ENCODE measurements at places on chromosomes 16 and 17.

DNA sequence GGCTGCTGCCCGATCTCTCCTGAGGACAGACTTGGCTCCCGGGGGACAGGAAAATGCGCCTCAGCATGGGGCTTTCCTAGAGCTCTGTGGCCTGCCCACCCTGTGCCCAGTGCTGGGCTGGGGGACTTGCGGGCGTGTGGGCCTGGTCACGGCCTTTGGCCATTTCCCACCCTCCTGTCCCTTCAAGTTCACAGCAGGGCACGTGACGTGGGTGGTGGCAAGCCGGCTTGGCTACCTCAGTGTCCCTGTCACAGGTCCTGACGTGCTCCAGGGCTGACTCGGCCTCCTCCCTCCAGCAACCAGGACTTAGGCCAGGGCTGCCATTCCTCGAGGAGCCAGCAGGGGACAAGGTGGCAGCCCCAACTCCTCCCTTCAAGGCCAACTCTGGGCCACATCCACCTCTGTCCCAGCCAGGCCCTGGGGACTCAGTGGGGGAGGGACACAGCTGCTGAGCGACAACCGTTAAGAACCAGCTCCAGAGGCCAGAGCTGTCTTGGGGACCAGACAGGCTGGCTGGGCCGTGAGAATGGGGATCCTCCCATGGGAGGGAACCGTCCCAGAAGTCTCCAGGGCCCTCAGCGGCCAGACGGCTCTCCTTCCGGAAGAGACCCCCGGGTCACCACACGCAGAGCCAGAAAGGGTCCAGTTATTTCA lies 981 bp upstream of the UNC13D start:
- DNase-seq = peak; percentile 32

DNA sequence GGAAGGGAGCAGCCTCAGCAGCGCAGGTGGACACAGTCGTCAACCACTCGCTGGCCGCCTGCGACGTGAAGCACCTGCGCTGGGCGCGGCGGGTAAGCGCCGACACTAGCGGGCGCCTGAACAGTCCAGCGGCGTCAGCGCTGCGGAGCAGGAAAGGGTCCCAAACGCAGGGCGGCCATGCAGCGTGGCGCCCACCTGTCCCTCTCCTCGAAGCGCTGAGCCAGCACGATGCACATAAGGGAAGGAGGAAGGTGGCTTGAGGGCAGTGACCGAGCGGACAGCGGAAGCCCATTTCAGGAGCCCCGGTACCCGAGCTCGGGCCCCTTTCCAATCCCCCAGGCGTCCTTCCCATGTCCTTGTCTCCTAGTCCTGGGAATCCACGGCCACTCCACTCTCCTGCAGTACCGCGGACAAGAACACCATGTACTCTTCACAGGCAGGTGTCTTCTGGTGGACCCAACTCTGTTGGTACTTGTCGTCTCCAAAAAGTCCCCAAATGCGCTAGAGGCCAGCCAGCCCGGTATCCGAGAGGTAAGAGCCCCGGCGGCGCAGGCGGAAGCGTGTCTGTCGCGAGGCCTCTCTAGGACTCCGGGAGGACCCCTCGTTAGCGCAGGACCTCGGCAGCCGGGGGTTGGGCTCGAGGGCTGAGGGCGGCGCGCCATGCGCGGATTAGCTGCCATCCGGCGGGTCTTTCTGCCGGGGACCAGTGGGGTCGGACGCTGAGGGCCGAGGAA lies 14.4 kb downstream of the ZNF232 start:
- peak; percentile 9 for DNase-seq

GRCh38 chr17:57145347-57145746 lies 60.3 kb downstream of the AKAP1 start:
- no peak for DNase-seq

DNA sequence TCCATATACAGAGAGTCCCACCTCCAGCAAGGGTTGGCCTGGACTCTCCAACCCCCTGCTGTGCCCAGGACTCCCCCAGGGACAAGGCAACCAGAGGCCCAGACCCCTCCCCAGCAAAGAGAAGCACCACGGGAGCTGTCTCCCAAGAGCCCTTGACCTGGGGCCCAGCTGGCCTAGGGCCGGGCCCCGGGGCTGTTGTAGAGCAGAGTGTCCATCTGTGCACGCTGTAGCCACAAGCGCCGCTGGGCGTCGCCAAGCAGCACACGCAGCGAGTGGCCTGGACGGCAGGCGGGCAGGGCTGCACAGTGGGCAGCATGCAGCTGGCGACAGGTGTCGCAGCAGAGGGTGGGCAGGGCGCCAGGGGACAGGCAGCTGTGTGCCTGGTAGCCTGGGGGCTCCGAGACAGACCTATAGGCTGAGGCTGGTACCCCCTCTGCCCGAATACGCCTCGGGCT lies 4.3 kb downstream of the SPATA2L start:
- DNase-seq = no peak

DNA sequence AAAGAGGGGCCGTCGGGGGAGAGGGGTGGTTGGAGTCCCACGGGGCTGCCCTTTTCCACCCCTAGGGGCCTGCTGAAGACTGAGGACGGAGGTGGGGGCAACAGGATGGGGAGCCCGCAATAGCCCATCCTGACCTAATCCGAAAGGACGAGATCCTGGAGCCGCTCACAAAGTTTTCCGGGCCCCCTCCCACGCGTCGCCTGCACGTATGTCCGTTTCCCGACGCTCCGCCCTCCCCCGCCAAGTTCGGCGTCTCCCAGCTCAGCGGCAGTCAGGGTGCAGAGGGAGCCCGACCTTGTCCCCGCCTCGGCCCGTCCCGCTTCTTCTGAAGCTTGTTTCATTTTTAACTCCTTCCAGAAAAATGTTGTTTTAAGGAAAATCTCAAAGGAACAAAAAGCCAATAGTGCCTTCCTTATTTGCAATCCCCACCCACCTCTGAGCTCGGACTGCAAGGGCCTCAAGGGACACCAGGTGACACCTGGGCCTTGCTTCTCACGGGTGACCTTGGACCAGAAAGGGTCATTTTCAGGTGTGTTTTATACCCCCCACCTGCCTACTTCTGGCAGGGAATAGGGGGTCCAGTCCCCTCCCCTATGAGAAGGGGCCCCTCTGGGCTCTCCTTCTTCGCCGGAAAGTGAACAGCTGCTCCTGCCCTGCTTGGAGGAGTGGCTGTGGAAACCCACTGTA lies 3.4 kb upstream of the ZNF423 start:
- DNase-seq = no peak

GRCh38 chr16:69405757-69406156 lies 18.7 kb upstream of the CYB5B start:
- no peak for DNase-seq

DNA sequence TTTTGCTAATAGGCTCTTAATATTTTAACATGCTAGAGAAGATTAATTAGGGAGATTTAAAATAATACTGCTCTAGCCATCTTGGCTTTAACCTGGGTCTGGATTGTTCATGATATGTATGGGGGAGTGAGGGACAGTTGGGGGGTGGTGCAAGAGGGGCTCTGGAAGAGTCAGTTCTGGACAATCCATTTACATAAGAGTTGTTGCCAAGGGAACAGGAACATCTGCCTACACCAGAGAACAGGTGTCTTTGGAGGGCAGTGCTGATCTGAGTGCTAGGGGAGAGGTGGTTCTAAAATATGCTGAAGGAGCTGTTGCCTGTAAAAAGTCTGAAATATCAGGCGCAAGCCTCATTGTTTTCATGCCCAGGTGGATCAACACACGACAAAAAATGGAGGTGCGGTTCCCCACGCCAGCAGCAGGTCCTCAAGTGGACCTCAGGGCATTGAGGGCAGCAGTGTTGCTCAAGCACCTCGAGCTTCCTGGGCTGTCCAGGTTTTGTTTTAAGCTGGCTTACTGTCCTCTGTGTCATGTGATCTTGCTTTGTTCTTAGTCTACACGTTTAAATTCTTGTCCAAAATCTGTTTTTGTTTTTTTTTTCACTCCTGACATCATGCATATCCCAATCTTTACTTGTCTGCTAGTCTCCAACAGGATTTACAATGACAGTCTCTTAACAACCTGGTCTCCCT lies 25.4 kb upstream of the WSB1 start:
- no peak for DNase-seq

DNA sequence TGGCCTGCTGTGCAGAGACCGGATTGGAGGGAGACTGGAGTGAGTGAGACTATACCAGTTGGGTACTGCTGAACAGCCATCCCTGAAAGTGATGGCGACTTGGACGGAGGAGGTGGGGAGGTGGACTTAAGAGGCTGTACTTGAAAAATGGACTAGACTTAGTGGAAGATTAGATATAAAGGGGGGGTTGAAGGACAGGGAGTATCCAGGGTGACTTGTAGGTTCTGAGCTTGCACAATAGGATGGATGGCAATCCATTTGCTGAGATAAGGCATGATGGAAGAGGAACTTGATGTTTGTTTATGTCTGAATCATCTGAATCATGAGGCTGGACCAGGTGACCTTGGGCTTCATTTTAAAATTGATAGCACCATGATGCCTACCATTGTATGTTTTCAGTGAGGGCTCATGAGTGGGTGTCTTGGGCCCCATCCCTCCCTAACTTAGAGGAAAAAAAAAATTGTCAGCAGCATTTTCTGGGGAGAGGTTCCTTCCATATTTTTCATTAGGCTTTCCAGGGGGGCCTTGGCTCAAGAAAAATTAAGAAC lies 41.2 kb downstream of the PRKCA start:
- no peak for DNase-seq

DNA sequence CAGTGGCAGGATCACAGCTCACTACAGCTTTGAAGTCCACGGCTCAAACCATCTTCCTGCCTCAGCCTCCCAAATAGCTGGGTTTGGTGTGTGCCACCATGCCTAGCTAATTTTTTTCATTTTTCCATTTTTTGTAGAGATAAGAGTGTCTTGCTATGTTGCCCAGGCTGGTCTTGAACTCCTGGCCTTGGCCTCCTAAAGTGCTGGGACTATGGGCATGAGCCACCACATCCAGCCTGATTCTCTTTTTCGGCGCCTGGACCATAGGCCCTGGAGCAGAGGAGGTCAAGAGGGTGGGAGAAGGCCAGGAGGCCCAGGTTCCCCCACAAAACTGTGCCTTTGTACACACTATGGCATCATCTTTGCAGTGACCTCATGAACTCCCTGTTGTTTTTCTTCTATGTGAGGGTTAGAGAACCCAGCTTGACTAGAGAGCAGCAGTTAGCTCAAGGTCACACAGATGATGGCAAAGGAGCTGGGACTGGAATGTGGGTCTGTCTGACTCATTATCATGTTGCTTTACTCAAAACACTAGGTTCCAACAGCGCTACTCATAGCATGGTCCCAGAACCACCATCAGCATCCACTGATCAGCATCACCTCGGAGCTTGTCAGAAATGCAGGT lies 16.3 kb downstream of the SCN4A start:
- no peak for DNase-seq

DNA sequence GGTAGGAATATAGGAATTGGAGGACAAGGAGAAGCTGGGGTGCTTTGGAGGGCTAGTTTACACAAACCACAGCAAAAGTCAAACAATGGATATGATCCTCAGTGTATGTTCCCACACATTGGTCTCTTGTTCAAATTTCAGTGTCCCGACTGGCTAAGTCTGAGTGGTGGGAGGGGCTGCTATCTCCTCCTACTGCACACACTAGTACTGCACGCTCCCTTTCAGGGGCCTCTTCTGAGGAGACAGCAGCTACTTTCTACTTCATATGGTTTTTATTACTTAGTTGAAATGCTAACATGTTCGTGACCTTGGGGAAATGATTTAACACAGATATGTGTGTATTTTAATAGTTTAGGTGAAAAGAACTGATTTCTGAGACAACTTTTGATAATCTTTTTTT lies 18.8 kb upstream of the KRT10 start:
- no peak for DNase-seq

DNA sequence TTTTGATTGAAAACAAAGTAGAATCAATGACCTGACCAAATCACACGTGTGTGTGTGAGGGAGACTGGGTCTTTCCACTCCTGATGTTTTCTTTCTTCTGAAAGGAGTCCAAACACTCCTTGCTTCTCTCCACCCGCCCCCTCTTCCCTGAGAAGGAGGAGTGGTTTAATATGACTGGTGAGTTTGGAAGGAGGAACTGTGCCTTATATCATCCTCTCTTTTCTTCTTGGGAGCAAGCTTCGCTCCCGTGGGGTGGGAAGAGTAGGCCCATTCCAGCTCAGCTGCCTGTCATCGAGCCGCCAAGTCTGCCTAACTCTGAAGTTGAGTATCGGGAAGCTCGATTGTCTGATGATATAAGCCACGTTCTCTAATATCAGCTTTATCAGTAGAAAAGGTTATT lies 96.5 kb downstream of the YPEL2 start:
- DNase-seq = no peak

- no peak for DNase-seq
Measured at GRCh38 chr17:58282442-58282841, 1.7 kb upstream of the MPO start.

DNA sequence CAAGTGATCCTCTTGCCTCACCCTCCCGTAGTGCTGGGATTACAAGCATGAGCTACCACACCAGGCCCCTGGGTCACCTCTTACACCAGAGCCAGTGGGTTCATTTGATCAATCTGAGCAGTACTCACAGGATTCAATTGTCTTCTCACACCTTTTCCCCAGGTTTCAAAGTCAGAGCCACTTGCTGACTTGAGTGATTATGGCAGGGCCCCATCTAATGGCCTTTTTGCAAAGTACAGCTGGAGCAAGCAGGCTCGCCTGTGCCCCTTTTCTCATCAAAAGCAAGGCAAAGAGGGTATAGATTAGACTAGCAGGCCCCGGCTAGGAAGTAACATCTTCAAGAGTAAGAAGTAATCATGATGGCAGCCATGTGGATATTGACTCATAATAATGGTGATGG lies 114.8 kb upstream of the NOL11 start:
- no peak for DNase-seq

GRCh38 chr16:67845291-67846062 lies 1.3 kb upstream of the NUTF2 start:
- DNase-seq = no peak

DNA sequence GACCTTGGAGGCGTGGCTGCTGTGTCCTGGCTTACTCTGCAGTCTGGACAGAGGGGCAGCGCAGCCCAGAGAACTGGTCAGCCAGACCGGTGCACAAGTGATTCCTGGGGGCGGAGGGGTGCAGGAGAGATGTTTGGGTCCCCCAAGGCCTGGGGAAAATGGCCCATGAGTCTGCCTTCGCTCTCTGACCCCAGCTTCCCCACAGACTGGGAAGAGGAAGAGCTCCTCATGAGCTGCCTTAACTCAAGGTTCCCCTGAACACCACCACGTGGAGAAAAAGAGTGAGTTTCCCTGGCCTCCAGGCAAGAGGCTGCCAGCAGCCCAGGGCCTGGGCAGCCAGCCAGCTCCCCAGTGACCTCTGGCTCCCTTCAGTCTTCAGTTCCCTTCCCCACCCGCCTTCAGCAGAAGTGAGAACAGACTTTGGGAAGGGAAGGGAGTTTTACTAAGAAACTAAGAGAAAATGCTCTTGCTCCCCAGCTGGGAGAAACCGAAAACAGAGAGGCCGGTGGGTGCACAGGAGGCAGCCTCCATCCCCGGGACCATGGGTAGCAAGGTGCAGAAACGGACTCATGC lies 2.0 kb upstream of the C17orf99 start:
- DNase-seq = no peak

DNA sequence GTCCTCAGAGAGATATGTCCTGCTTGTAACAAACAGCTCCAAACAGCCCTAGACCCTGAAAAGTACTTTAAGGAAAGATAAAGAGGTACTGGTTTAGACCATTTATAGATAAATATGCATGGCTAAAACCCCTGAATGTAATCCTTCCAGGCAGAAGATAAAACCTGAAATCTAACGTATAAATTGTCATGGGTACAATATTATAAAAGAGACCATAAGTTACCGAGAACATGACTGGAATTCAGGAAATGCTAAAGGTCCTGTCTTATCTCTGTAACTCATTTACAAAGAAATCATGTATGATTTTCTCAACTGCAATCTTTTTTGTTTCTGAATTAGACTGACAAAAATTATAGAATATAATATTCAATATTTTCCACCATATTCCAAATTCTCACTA lies 9.2 kb upstream of the KANSL1 start:
- DNase-seq = no peak

Data from stimulated activated CD8-positive, alpha-beta memory T cell treated with anti-CD3 and anti-CD28 coated beads, Interleukin-7, amount 100 ng/mL, for 48 hours (primary cell).